Astrocyte of the spinal cord (primary cell): ENCODE measurements at places on chromosomes 5 and 9.

DNA sequence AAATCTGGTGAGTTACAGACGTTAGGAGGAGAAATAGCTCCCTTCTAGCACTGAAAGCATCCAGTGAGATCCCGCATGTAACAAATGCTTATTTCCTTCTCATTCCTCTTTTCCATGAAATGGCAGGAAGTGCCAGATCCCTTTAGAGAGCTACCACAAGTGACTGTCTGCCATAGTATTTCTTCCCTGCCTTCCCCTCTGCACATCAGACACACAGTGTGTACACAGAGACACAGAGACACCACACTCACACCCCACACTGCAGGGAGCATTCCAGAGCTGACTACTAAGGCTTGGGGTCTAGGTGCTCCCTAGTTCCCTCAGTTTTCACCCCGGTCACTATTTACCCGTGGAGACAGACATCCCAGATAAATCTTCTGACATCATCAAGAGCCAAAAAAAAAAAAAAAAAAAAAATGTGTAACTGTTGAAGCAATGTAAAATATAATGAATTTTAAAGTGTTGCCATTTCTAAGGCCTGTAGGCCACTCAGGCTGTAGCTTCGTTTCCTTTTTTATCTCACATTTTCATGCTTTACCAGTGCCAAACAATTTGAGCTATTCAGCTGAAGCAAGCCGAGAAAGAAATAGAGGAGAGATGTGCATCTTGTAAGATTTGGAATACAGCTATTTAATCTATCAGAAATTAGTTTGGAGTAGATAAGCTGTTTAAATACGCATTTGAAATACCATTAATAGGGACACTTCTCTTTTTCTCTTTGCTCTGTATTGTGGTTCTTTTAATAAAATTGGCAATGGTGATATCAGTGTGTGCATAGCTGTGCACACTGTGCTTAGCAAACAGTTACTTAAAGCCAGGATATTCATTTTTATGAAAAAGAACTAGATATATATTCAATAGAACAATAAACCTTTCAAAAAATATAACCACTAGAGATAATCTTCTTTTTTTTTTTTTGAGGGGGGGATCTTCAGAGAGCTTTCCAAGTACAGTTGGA is 405.5 kb downstream of the PDE4D start:
- no peak for DNase-seq

GRCh38 chr5:55578771-55579170 is 44.0 kb upstream of the PLPP1 start:
- DNase-seq = peak; percentile 39

DNA sequence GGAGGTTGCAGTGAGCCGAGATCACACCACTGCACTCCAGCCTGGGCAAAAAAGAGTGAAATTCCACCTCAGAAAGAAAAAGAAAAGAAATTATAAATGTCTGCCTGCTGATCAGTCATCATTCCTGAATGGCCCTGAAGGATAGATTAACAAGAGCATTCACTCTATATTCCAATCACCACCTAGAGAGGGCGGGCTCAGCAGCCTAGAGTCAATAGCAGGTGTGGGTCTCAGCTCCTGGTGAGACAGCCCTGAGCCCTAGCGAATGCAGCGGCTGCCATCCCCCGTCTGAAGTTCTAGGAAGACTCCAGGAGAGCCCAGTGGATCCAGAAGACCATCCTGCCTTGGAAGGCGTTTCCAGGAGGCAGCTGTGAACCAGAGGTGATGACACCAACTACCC is 12.0 kb downstream of the FBP1 start:
- DNase-seq = no peak

DNA sequence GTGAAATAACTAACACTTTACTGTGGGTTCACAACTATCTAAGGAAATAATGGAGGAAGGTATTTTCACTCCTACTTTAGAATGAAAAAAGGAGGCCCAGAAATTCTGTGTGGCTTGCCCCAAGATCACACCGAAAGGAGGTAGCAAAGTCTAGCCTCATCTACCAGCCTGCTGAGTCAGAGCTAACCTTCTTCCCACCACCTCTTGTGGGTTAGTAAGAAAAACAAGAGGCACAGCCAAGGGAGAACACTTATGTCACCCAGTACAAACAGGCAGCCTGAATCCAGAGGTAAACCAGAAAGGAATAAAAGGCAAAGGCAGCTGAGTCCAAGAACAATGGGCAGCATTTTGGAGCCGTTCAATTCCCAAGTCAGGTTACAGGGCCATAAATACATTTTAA is 91.9 kb upstream of the RASEF start:
- DNase-seq = peak; percentile 89
